NCI-H1417 treated with DMSO at 0.1 percent for 48 hours (cell line): ENCODE measurements at places on chromosomes 7 and 10.

DNA sequence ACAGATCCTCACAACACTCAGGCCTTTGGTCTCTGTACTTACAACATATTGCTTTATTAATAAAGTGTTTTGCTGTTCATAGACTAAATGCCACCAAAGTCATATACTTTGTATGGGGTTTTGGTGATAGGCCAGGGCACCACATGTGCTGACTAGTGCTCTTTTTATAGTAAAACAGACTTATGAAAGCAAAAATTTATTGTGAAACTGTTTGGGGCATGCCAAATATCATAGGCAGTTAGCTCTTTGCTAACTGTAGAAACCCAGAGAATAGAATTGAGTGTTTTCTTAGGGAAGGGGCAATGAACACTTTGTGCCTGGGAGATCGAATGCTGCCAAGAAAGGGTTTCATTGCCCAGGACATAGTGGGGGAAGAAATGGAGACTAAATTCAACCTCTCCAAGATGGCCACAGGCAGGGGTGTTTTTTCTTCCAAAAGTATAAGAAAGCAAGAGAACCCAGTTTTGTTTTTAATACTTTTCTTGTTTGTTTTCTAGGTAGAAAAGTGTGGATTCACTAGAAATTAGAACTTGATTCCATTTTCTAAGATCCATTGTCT lies 142.7 kb downstream of the TRIL start:
- no peak for DNase-seq

DNA sequence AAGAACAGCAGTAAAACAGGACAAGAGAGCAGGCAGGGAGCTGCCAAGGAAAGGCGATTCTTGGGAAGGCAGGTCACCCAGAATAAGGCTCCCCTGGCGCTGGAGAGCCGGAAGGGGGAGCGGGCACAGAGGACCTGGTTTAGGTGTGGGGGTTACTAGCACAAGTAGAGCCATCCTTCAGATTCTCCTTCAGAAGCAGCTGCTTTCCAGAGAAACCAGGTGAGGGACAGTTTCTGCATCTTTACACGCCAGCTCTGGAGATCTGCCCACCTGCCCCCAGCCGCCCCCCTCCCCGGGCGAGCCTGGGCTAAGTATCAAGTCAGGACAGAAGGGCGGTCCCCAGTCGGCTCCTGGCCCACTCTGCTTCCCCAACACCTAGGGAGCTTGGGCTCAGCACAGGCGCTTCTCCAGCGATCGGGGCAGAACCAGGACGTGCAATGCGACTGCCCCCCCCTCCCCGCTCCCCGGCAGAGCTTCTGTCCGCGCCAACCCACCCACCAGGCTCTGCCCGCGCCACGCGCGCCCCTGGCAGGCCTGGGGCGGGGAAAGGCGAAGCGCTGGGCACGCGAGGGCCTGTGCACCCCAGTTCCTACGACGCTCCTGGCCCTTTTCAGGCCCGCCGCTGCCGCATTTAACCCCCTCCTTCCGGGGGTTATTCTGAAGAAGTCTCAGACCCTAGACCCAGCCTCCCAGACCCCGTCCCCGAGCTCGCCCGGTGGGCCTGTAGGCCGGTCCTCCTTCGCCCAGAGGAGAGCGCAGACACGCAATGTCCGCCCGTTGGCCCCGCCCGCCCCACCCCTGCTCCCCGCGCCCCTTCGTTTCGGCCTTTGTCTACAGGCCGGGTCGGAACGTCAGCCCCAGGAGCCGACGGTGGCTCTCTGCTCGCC lies 4.4 kb upstream of the EN2 start:
- no peak for DNase-seq

DNA sequence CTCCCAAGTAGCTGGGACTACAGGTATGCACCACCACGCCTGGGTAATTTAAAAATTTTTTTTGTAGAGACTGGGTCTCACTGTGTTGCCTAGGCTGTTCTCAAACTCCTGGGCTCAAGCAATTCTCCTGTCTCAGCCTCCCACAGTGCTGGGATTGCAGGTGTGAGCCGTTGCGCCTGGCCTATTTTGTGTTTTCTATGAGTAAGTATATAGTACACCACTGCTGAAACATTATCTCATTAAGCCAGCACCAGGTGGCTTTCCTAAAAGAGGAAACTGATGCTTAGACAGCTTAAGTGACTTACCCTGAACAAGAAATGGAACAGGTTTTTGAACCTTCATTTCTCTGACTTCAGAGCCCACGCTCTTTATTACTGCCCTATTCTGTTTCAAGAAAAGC lies 7.8 kb upstream of the PTPN12 start:
- DNase-seq = no peak

DNA sequence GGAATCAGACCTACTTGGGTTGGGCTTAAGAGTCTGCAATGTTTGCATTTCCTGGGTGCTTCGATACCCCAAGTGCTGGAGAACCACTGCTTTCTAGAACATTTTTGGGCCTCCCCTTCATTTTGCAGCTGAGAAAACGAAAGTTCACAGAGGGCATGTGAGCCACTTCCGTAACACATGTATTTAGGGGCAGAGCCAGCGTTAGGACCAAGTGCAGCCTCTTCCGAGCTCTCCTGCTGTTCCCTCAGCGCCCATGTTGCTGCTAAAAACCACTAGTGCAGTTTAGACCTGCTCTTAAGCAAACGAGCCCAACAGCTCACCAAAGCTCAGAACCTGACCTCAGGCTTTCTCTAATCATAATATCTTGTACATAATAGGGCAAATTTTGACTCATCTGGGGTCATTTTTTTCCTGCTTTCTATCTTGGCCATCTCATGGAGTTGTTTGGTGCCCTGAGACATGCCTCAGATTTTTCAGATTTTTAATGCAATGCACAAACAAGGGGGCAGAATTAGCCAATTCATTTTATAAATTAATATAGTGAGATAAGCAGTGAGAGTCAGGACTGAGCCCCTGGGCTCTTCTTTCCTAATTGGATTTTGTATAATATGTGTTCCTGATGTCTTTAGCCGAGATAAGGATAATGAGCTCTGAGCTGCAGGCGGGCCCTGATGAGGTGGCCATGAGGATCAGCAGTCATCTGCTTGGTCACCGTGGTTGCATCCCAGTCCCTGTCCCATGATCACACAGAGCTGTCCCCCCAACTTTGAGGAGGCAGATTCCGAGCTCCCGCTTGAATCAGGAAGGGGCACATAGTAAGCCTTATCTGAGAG lies 12.9 kb downstream of the BAG3 start:
- no peak for DNase-seq

- DNase-seq = no peak
Measured at GRCh38 chr7:48038815-48039506, 3.6 kb downstream of the C7orf57 start.

- no peak for DNase-seq
Measured at GRCh38 chr7:128933180-128933891, 4.4 kb upstream of the IRF5 start.

DNA sequence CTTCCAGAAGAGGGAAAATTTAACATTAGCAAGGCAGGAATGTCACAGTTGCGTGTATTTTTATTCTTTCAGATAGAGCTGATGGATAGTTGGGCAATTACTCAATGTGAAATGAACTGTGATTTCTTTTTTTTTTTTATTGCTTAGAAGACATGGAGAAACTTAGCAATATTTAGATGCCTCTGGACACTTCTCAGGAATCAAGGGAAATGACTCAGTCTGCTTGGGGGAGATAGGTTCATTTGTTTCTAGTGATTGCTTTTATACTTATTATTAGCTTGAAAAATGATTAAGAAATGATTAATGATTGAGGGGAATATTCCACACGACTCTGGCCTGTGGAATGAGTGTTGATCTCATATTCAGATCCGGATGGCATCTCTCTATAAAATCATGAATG lies 33.1 kb upstream of the TBX20 start:
- no peak for DNase-seq

DNA sequence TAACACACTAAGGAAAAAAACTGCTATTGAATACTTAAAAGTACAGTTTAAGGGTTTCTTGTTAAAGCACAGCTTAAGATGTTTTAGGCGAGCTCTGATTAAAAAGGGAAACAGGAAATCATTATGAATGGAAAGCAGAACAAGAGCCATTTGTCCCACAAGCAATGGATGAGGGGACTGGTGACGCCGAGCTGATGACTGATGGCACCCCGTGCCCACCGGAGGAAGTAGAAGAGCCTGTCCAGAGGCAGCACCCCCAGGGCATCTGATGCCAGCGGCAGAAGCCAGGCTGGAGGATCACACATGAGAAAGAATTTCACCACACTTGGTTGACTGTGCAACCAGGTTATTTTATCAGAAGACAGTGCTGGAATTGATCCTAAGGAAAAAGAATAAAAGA lies 15.0 kb upstream of the INSIG1 start:
- no peak for DNase-seq

DNA sequence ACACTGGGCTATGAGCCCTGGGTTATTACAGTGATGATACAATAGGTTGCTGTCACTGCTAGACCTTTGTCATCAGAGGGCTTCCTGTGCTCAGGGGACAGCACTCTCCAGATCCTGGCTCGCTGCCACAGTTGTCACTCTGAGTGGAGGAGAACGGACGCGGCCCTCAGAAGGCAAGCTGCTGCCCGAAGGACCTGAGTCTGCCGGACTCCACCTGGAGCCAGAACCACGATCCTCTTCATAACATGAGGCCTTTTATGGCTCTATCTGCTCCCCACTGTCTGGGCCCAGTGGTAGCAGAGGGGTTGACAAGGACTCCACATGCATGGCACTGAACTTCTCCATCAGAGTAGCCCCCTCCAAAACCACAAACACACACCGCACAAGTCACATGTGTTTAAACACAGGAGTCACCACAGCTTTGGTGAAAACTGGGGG lies 94.7 kb upstream of the EFCAB10 start:
- DNase-seq = no peak

- no peak for DNase-seq
Measured at GRCh38 chr10:35040760-35041501, 49.2 kb downstream of the CUL2 start.

DNA sequence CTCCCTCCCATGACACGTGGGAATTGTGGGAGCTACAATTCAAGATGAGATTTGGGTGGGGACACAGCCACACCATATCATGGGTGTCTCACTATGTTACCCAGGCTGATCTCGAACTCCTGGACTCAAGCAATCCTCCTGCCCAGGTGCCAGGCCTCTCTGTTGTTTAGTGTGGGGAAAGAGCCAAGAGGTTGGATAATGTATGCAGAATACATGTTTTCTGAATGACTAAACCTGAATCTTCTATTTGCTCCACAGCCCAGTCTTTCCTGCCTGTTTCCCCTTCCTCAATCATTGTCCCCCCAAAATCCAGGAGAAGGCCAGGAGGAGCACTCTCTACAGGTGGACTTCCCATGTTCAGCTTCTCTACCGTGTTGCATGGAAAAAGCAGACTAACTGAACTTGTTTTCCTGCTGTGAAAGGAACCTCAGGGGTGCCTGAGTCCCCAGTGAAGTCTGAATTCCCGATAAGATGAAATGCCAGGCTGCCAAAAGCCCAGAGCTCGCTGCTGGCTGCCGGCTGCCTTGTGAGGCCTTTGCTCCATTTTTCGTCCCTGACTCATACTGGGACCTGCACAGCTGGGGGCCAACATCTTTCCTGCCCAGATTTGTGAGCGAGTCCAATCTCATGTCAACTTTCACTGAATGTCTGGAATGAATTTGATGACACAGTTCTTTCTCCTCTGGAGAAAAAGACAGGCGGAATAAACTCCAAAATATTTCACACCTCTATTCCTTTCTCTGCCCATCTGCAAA lies 588.0 kb downstream of the CALN1 start:
- DNase-seq = no peak

DNA sequence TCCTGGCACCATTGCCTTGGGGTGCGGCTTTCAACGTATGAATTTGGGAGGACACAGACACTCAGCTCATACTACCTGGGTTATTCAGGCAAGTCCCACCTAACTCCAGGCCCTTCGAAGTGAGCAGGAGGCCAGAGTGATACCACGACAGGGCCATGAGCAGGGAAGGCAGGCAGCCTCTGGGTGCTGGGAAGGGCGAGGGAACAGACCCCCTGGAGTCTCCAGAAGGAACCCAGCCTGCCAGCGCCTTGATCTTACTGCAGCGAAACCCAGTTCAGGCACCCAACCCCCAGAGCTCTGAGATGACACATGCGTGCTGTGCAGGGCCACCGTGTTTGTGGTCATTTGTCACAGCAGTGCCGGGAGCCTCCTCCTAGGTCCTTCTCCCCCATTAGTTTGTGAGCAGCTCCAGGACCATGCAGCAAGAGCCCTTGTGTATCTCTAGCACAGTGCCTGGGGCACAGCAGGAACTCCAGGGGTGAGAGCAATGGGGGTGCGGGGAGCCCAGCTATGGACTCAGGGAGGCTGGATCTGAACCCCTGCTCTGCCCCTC lies 7.7 kb upstream of the INSIG1 start:
- DNase-seq = no peak

DNA sequence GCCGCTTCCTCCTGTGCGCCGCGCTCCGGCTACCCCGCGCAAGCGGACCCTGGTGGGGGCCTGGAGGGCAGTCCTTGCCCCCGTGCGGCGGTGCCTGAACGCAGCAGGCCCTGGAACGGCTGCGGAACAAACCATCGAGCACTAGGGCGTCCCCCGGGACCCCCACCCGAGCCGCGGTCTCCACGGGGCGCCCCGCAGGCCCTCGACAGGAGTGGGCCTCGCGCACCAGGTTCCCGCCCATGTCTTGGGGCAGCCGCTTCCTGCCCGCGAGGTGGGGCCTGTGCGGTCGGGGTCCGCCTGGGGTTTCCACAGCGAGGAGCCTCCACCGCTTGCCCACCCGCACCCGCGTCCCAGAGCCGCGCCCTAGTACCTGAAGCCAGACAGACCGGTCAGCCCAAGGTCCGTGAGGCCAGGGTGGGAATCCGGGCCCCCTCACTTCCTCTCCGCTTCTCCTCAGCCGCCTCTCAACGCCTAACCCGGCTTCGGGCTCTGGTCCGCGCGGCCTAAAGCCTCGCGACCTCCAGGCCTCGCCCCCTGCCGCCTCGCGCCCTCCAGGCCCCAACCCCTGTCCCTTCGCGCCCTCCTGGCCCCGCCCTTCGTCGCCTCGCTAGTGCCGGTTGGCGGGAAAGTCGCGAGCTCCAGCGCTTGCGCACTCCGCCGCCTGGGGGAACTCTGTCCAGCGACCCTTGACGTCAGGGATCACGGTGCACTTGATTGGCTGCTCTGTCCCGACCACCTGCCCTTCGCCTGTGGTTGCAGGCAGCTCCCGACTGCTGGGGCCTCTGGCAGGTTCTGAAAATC lies 7.0 kb upstream of the GBX1 start:
- DNase-seq = no peak

DNA sequence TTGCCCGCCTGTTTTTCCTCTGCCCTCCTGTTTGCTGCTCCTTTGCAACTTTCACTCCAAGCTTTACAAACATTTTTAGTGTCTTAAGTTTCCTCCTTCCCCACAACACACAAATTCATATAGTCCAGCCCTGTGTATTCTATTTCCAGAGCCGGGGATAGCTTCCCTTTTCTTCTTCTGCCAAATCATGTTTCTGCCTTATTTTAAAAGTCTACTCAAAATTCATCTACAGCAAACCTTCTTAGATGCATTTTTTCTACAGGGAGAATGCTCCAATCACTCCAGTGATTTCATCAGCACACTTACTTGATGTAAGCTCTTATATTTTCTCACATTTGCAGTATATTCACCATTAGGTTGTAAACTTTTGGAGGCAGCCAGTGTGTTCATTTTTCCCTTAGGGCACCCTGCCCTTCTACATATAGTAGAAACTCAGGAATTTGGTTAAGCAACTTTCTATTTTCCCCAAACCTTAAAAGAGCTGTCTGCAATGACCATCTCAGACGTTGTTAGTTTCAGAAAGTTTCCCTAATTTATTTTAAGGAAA lies 12.4 kb upstream of the ACTA2 start:
- DNase-seq = no peak

GRCh38 chr7:2553108-2553507 lies 2.2 kb downstream of the BRAT1 start:
- DNase-seq = no peak

- no peak for DNase-seq
Measured at GRCh38 chr7:111587410-111588064, 25.2 kb upstream of the IMMP2L start.
